Kidney epithelial cell (primary cell): ENCODE measurements at places on chromosomes 5 and 9. TPM values are rescaled to one million over a fixed set of nuclear protein-coding genes. Genes with fewer than 3 reads are reported as not detected.
A peak's percentile ranks its signal among the peaks of the same experiment; 100 is the strongest.

The AFF4 gene
- total RNA-seq, result 69.0 and 76.7 TPM in 2 replicates

DNA sequence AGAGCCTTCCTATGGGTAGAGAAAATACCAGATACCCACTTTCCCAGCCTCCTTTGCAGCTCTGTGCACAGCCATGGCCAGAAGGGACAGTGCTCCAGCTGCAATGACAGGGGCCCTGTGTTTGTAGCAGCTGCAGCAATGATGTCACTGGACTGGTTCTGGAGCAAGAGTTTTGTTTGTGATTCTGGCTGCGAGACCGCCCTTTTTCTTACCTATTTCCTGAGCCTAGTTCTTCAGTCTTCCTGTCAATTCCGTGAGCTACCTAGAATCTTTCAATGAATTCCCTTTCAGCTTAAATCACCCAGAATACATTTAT is 10.0 kb upstream of the BOD1 start:
- no peak for DNase-seq

The NPR3 gene
- 0.07 and 0.13 TPM in 2 replicates for total RNA-seq

GRCh38 chr5:115330830-115331229 is 34.4 kb upstream of the CCDC112 start:
- DNase-seq, result no peak

The SELENOP gene
- 14.1 and 17.3 TPM in 2 replicates for total RNA-seq

DNA sequence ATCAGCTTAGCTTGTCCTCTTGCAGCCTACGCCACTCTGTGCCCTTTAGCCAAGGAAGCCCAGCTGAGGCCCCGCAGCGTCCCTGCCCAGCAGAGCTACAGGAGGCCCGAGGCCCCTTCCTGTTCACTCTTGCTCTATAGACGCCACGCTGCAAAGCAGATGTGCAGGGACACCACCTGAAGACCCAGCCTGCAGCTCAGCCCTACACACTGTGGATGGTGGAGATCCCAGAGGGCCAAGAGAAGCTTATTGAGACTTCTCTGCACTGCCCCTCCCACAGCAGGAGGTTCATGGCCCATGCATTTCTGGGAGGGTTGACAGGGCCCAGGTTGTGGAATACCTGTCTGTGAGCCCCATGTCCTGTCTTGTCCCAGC is 33.6 kb downstream of the IRF1 start:
- no peak for DNase-seq

DNA sequence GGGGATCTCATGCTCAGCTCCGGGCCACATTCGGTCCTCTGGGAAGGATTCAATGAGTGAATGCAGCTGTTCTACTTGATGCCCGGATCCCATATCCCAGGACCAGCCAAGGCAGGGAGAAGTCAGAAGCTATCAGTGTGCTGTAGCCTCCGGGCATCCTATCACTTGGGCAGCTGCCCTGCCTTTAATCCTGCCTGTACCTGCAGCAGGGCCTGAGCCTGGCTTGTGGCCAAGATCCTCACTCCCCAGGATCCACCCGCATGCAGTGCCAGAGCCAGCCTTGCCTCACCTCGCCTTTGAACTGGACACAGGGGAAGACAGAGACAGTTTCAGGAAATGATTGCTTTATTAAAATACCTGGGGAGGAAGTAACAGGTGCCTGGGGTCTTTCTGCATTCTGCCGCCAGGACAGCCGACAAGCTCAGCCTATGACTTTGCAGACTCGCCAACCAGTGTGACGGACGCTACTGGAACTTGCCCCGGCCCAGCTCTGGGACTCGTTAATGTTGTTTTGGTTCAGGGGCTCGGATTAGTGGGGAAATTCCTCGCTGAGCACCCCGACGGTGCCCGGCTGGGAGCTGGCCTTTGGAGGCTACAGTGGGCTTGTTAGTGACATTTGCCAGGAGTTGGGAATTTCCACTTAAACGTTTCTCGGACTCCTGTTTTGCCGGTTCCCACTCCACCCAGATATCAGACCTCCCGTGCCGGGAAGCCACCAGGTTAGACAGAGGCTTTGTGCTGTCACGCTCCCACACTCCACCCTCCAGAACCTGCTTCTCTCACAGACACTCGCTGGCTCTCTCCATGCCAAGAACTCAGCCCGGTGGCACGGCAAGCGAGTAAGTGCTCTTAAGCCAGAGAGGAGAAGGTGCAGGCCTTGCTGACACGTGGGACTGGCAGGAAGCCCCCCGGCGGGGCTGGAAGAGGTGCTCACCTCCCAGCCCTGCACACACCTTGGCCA is 721 bp downstream of the PTGES start:
- DNase-seq, result no peak

GRCh38 chr5:96962540-96962991 is 26.7 kb downstream of the LNPEP start:
- DNase-seq, result no peak

GRCh38 chr5:61000887-61001286 is 55.9 kb downstream of the NDUFAF2 start:
- no peak for DNase-seq

GRCh38 chr5:175658299-175659145 is 651 bp downstream of the HRH2 start:
- DNase-seq, result no peak

DNA sequence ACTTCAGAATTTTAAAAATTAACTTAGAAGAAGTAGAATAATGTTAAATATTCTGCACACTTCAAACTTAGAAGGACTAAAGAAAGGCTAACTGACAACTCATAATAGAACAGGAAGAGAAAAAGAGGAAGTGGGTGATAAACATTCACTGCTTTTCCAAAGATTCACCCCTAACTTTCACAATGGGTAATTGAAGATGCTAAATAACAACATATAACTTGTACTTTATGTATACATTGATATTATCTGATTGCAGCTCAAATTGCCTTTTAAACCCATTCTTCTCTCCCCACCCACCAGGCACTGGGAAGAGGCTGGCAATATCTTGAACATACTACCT is 376.6 kb downstream of the EFNA5 start:
- no peak for DNase-seq

The SHC3 gene
- 2.9 and 5.1 TPM in 2 replicates for total RNA-seq

DNA sequence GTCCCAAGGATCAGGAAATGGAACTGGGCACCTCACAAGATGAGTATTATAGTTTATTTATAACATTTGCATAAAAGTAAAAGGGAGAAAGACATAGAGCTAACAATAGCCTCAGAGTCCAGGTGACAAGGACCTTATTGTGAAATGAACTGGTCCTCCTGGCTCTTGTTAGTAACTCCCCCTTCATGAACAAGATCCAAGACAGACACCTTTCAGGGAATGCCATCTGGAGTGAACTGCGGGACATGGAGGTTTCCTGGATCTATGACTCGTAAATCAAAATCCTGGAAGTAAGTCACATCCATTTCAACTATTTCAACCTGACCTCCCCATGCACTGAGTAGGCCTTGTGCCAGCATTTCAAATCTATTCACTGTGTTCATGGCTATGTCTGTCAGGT is 129.5 kb upstream of the GAS1 start:
- no peak for DNase-seq

- no peak for DNase-seq
These were observed 40.8 kb upstream of the SPDL1 start for GRCh38 chr5:169542811-169543210.

The PCDHA1 gene
- total RNA-seq, result not detected in 2 replicates

- DNase-seq, result no peak
These were observed 73.1 kb downstream of the STK10 start for GRCh38 chr5:172114875-172115422.

GRCh38 chr9:137757613-137758029 is 120.0 kb upstream of the CACNA1B start:
- peak; percentile 57 for DNase-seq
